ENCODE measurements at places on chromosomes 16 and 17.

GRCh38 chr17:56891751-56892150 is 22.1 kb downstream of the TRIM25 start:
- DNase-seq, result peak; percentile 65

DNA sequence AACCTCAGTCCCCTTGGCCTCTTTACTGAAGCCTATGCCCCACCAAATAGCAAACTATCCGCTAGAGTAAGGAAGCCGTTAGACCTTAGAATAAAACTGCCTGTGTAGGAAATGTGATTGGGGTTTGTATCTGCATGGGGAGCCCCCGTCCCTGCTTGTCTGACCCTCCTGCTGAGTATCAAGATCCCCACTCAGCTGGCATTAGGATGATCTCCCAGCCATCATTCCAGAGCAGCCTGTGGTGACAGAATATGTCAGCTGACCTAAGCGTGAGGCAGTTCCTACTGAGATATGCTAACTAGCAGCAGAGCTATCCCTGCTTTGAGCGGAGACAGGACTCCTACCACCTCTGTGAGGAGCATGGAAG is 645 bp upstream of the GFOD2 start:
- no peak for DNase-seq

DNA sequence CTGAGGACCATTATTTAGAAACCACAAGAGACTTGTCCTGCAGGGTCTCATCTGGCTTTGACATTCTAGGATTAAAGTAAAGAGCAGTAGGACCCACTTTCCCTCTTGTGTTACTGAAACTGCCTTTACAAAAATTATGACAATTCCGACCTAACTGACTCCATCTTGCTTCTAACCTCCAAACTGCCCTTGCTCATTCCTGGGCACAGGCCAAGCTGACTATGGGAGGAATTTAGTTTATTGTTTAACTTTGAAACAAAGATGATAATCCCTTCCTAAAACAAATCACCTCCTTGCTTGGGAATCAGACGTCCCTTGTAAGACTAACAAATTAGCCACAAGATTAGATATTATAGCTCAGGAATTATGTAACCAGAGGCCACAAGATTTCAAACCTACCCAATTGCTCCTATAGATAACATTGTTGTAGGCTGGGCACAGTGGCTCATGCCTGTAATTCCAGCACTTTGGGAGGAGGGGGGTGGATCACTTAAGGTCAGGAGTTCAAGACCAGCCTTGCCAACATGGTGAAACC is 87.0 kb upstream of the FBXO47 start:
- DNase-seq, result no peak

DNA sequence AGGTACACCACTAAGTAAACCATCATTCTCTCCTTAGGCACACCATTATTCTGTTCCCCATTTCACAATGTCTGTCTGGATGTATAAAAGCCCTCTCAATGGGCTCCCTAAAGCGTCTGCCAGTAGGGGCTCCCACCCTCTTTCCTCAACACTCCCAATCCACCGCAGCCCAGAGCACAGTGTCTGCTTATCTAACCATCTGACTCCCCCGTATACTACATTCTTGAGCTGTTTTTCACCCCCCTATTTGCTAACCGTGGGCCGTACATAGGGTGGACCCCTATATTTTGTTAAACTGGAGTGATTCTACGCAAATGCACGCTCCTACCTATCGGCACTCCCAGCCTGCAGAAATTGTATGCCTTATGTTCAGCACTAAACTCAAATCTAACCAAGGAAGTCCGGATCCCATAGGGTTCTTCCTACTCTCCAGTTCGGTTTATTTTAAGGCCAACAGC is 685 bp upstream of the PSMD3 start:
- no peak for DNase-seq

GRCh38 chr16:53518550-53519416 is 15.8 kb upstream of the AKTIP start:
- DNase-seq, result no peak

- DNase-seq, result no peak
Measured at GRCh38 chr16:25370541-25370940, 112.9 kb upstream of the ZKSCAN2 start.
